IPS-NIHi11 (cell line): ENCODE measurements at places on chromosomes 11 and 22.
A peak's percentile ranks its signal among the peaks of the same experiment; 100 is the strongest.

- peak; percentile 46 for DNase-seq
Measured at GRCh38 chr11:70111269-70112016, 33.3 kb downstream of the ANO1 start.

DNA sequence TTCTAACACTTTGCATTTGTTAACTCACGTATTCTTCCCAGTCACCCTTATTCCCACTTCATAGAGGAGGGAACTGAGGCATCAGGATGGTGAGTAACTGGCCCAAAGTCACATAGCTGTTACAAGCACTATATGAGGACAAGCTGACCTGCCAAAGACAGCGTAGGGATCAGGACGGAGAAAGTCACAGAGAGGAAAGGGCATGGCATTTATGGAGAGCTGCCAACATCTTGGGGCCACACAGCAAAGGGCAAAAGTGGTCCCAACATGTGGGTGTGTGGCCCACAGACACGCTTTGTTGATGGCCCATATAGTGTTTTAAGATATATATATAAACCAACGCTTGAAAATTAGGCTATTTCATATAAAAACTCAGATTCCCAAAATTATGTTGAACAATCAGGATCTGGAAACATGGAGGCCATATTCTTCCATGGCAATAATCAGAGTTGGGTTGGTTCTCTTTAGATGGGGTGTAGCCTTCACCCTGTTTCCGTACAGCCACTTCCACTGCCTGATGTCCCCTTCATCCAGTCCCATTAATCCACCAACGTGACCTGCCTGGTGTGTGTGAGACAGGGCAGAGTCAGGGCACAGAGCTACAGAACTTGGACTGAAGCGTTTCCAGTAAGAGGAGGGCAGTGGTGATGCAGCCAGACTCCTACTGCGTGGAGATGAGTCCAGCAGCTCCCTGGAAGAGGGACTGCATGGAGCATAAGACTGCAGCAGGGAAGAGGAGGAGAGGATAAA is 39.9 kb upstream of the CD5 start:
- DNase-seq = no peak

- DNase-seq = no peak
Measured at GRCh38 chr22:35708917-35709316, 8.8 kb upstream of the APOL5 start.

GRCh38 chr11:126115816-126116331 is 53.2 kb upstream of the CDON start:
- no peak for DNase-seq

DNA sequence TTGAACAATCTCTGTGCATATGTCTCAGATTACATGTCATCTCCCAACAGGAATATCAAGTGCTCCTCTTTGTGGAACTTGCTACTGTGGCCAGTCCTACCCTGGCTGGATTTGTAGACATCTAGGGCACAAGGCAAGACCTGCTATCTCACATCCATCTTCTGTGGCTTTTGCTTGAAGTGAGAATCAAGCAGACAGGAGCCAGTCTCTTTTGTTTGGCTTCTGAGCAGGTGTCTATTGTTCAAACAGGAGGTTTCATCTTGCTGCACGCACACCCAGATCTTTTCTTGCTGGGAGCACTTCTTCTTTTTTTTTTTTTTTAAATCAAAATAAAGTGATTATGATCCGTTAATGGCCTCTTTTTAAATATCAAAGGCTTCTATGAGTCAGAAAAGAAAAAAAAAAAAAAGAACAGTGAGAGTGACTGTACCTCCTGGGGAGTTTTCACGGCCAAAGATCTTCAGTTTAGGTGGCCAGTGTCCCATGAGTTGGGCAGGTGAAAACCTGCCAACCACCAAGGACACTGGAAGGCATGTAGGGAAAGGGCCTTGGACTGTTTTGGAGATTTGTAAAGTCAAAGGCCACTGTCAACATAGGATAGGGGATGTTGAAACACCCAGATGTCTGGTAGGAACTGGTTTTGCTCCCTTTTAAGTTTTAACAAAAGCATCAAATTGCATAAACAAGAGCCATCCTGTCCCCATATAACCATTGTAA is 78.1 kb downstream of the CD44 start:
- no peak for DNase-seq

- DNase-seq = no peak
Measured at GRCh38 chr11:65529475-65530156, 4.7 kb downstream of the SCYL1 start.
